ENCODE measurements at places on chromosomes 7 and 10.

DNA sequence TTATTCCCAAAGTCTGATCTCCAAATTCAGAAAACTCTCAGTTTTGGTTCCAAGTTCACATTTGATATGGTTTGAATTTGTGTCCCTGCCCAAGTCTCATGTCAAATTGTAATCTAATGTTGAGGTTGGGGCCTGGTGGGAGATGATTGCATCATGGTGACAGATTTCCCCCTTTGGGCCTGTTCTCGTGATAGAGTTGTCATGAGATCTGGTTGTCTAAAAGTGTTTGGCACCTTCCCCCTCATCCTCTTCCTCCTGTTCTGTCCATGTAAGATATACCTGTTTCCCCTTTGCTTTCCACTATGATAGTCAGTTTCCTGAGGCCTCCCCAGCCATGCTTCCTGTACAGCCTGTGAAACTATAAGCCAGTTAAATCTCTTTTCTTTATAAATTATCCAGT is 138.6 kb downstream of the ARL4A start:
- no peak for DNase-seq

DNA sequence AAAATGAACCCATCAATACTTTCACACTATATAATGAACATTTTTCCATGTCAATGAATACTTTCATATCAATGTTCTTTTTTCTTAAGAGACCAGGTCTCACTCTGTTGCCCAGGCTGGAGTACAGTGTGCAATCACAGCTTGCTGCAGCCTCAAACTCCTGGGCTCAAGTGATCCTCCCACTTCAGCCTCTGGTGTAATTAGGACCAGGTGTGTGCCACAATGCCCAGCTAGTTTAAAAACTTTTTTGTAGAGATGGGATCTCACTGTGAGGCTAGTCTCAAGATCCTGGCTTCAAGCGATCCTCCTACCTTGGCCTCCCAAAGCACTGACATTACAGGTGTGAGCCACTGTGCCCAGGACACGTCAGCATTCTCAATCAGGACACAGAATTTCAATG is 85.2 kb downstream of the SH3PXD2A start:
- no peak for DNase-seq

DNA sequence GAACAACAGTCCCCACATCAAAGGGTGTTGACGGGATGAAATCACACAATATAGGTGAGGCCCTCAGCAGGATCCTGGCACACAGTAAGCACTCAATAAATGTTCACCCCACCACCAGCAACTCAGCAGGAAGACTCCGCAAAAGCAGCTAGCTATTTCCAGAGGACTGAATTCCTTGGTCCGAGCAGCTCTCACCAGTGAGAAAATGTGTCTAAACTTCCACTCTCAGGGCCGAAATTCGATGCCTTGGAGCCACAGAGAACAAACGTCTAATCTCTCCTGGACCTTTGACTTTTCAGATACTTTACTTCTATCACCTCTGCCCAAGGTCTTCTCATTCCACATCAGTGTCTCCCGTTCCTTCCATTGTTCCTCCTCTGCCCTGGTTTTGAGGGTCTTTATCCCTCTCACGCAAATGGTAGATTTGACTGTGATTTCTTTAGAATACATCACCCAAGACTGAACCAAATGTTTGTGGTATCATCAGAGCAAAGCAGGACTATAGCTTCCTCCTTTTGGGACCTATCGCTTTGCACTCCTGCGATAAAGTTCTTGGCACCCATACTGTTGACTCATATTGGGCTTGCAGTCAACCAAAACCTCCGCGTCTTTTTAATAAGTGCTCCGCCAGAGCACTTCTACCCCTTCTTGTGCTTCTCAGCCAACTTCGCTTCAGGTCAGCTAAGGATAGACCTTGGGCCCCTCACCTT is 903 bp upstream of the NT5C2 start:
- no peak for DNase-seq

DNA sequence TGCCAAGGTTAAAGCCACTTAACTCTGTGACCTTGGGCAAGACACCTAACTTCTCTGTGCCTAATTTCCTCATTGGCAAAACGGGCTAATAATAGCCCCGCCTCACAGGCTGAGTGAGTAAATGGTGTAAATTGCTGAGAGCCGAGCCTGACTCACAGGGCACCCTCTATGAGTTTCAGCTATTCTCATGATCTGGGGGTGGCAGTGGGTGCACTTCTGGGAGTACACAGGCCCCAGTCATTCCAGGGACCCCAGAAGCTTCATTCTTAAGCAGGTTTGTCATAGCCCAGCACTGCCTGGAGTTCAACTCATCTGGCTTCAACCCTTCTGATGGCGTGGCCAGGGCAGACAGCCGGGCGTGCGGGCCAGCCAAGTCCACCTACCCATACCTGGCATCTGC is 137.2 kb downstream of the GRID1 start:
- no peak for DNase-seq

DNA sequence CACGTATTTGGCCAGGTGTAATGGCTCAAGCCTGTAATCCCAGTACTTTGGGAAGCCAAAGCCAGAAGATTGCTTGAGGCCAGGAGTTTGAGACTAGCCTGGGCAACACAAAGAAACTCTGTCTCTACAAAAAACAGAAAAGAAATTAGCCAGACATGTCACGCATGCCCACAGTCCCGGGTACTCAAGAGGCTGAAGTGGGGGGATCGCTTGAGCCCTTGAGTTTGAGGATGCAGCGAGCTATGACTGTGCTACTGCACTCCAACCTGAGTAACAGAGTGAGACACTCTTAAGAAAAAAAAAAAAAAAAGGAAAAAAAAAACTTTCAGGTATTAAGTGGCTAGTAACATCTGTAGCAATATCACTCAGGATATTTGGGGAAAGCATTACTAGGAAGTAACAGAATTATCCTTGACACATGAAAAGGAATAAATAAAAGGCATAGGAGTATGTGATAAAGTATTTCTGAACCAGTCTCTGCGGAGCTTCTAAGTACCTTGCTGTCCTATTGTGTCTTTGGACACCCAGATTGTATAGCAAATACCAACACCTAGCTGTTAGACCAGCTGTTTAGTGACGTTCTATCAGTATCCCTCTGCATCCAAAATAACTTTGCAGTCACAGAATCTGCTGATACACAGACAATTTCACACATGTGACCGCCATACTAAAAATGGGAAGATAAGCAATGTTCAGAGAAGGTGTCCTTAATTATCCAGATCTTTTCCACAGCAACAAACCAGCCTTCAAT is 74.4 kb downstream of the CYTH3 start:
- DNase-seq, result no peak

DNA sequence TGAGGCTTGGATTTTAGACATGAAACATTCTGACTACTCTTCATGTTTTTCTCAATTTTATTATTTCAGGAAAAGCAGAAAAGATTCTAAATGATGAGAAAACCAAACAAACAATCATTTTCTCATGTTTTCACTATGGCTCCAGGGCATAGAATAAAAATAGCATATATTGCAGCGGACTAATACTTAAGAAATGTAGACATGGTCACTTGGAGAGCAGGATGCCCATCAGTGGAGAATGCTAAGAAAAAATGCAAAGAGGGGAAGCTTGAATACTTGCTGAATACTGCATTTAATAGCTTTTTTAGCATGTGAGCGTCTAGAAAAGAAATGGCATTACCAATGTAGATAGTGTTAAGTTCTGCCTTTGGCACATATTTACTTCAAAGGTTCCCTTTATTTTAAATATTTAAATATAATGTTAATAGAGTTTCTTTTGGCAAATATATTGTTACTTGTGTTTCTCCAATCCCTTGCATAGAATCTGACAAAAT is 107.9 kb downstream of the PPP1R17 start:
- DNase-seq, result no peak

DNA sequence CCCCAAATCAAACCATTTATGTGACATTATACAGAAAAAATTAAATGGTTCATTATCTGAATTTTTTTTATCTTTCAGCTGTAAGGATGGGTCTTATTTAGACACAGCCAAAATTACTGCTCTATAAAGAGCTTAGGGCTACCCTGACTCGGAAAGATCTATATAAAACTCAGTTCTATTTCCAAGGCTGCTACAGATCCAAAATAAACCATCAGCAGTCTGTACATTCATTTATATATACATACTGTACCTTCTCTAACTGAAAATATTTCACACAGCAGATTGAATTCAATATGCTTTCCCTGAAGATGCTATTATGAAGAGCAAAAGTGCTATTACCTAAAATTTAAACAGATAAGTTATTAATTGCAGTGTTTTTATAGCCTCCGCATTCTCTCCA is 287.7 kb upstream of the MYO3A start:
- no peak for DNase-seq

DNA sequence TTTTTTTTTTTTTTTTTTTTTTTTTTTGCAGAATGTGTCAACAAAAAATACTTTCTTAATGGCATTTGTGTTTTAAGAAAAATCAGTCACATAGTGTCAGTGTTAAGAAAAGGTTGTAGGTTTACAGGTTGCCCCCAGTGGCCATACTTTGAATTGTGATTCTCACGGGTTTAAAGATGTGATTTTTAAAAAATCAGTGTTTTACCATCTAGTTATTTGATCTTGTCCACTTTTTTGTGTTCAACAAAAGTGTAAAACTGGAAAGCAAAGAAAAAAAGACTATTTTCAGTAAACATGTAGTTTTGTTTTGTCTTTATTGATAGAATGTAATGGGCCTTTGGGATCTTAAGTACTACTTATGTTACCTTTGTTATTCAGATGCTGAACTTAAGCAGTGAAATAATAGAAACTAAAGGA is 25.7 kb downstream of the SUV39H2 start:
- no peak for DNase-seq

- peak; percentile 1 for DNase-seq
Observed at GRCh38 chr10:60921633-60922032, 22.4 kb downstream of the RHOBTB1 start.

GRCh38 chr7:36057323-36057722 is 95.7 kb upstream of the EEPD1 start:
- DNase-seq, result no peak

All from NCI-H1417 (cell line).